ENCODE measurements at places on chromosomes 11 and 22. TPM values are rescaled to one million over a fixed set of nuclear protein-coding genes. Genes with fewer than 3 reads are reported as not detected.

- no peak for DNase-seq
These were observed 130.9 kb downstream of the BBOX1 start for GRCh38 chr11:27171376-27171958.

DNA sequence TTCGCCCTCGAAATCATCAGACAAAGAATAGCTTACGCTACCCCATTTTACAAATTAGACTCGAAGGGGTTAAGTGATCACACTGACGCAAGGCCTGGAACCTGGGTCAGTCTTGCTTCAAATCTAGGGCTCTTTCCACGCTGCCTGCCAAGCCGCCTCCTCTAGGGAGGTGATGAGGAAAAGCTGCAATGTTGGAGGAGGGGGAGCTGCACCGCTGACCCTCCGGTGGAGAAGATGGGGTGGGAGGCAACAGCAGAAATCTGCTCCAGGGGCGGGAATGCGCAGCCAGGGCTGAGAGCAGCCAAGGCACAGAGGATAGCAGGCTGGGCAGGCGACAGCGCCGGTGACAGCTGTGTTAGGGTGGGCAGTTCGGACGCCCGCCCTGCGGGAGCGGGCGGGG lies 595 bp downstream of the SYVN1 start:
- no peak for DNase-seq

GRCh38 chr11:114039551-114039950 lies 20.0 kb upstream of the ZBTB16 start:
- no peak for DNase-seq

- DNase-seq, result no peak
These were observed 973.2 kb downstream of the NTM start for GRCh38 chr11:132343445-132344175.

CRYBA4 gene
- total RNA-seq, result not detected

KCNE3 gene
- 1.5 TPM for total RNA-seq
